ENCODE measurements at places on chromosomes 11 and 22.

DNA sequence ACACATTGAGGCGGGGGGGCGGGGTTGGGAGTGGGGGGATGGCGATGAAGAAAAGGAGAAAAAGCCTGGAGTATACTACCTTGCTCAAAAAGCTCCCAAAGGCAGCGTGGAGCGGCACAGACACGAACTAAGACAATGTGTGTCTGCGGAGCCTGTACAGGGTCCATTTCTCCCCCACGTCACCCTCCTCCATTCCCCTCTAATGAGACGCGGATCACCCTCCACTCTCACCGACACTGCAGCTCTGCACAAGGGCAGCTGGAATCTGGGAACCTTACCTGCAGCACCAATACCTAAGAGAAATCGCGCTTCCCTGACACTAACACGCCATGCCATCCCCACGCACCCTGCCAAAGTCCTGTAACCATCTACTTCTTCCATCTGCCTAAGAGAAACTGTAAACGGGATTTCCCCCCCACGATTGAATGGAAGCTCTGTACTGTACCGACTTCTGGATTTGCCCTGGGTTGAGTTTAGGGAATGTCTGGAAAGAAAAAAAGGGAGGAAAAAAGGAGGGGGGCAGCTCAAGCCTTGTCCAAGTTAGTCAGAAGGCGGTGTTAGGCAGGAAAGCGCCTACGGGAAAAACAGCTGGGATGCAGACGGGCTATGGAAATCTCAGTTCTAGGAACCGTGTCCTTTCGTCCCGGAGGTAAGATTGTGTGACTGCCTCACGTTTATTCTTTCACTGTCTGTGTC is 125.7 kb upstream of the C11orf58 start:
- no peak overlapping the region for H3K27ac ChIP-seq
- DNase-seq = no peak
- H3K27me3 ChIP-seq = peaks cover 5% of the 10 kb centered on the region
- peak overlapping the region; percentile 51 for H3K4me3 ChIP-seq

DNA sequence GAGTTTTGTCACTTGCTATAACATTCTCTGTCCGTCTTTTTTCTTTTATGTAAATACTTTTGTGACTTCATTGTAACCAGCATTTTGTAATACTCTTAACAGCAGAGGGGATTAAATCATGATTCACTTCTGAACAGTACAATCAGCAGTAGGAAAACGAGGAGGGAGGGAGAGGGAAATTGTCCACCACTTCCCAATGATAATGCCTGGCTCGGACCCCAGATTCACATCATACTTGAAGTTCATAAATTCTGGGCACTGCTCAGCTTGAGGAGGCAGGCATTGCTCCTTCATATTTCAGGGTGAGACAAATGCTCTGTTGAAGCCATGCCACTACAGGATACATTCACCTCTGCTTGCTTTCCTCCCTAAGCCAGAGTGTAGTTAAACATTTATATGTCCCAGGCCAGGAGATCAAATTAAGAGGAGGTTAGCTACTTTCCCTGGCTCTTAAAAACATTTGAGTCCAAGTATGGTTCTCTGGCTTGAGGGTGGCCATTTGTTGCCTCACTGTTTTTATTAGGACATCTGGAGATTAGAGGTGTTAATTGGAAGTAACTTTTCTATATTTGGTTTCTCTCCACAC is 129.0 kb upstream of the LDLRAD3 start:
- H3K27me3 ChIP-seq = no peaks in the 10 kb centered on the region
- no peak for DNase-seq
- H3K27ac ChIP-seq = no peak overlapping the region

DNA sequence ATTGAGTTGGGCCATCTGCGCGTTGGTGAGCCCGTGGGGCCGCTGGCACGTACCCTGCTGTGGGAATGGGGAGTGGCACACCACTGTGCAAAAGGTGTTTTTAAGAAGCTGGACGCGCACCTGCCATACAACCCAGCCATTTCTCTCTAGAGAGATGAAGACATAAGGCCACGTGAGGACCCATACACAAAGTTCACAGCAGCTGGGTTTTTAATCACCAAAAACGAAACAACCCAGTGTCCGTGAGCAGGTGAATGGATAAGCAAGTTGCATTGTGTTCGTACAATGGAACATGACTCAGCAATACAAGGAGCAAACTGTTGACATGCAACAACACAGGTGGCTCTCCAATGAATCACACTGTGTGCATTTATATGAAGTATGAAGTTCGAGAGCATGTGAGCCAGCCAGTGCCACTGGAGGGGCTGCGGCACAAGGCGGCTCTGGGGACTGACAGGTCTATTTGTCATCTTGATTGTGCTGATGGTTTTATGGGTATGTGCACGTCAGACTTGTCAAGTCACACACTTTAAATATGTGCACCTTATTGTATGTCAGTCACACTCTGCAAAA is 30.6 kb upstream of the PANX2 start:
- H3K36me3 ChIP-seq = no peaks in the 10 kb centered on the region
- no peak for DNase-seq
- peaks cover 3% of the 10 kb centered on the region for H3K4me1 ChIP-seq

- no peaks in the 10 kb centered on the region for H3K36me3 ChIP-seq
- DNase-seq = no peak
- no peaks in the 10 kb centered on the region for H3K4me1 ChIP-seq
- H3K27me3 ChIP-seq = no peaks in the 10 kb centered on the region
Observed at GRCh38 chr22:49734390-49734789, 93.3 kb downstream of the BRD1 start.

DNA sequence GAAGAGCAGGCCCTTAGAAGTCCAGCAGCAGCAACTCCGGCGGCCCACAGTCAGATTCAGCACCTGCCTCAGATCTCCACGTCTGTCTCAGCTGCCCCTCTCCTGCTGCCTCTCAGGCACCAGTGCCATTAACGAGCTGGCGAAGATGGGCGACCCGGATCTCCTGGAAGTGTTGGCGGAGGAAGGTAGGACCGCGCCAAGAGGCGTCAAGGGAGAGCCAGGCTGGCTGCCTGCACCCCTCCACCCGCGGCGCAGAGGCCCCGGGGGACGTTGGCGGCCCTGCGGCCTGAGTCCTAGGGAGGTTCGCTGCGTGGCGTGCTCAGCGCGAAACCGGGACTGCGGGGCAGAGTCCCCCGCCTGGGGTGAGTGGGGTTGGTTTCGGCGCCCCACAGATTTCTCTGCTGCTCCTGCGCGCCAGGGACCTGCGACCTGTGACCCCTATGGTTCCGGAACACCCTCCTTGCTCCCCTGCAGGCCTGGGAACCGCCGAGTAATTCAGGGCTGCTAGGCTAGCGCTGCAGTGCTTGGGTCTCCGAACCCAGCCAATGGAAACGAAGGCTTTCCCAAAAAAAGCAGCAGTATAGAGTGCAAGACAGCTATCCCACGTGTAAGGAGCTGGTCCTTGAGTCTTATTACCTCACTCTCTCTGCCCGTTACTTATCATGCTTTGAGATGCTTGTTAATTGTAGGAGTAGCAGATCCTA is 615 bp downstream of the ANO5 start:
- DNase-seq = no peak
- no peaks in the 10 kb centered on the region for H3K4me1 ChIP-seq
- H3K4me3 ChIP-seq = peak overlapping the region; percentile 66

GRCh38 chr11:80155412-80156017 is 714.7 kb upstream of the TENM4 start:
- no peak overlapping the region for H3K27ac ChIP-seq
- DNase-seq = no peak
- H3K27me3 ChIP-seq = no peaks in the 10 kb centered on the region
- H3K36me3 ChIP-seq = no peaks in the 10 kb centered on the region

GRCh38 chr22:16831257-16831656 is 6.0 kb upstream of the XKR3 start:
- no peaks in the 10 kb centered on the region for H3K4me1 ChIP-seq
- no peak overlapping the region for H3K27ac ChIP-seq

DNA sequence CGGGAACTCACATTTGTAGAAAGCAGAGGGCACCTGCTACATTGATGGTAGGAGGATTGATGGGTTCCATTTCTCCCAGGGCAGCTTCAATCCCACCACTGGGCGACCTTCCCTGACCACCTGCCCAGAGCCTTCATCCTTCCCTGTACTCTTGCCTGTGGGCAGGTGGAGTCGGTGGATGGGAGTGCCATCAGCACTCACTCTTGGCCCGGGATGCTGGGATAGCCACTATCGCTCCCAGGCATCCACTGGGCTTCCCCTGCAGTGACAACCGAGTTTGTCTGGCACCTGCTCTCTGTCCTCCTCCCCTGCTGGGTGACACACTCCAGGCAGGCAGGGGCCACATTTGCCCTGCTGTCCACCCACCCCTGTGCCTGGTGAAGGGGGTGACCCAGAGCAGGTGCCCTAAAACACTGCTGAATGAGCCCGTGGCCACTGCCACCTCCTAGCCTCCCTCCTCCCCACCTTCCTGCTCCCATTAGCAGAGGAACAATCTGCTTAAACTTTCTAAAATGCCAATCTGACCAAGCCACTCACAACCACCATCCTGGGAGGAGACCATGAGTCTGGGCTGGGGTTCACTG is 604.7 kb downstream of the TBC1D22A start:
- H3K4me1 ChIP-seq = no peaks in the 10 kb centered on the region
- H3K27me3 ChIP-seq = no peaks in the 10 kb centered on the region

DNA sequence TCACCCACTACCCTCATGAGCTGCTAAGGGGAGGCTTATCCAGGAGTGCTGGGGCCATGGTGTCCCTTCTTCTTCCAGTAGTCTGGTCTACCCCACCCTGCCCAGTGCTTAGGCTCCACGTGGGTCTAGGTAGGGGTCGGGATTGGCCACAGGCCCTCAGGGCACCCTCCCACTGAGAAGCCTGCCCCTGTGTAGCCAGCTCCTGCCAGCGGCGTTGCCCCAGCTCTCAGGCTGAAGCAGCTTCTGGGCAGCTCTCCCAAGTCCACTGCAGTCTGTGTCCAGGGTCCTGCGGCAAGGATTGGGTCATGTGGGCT is 24.0 kb upstream of the RIC3 start:
- no peak overlapping the region for H3K4me3 ChIP-seq
- no peaks in the 10 kb centered on the region for H3K36me3 ChIP-seq
- DNase-seq = no peak

DNA sequence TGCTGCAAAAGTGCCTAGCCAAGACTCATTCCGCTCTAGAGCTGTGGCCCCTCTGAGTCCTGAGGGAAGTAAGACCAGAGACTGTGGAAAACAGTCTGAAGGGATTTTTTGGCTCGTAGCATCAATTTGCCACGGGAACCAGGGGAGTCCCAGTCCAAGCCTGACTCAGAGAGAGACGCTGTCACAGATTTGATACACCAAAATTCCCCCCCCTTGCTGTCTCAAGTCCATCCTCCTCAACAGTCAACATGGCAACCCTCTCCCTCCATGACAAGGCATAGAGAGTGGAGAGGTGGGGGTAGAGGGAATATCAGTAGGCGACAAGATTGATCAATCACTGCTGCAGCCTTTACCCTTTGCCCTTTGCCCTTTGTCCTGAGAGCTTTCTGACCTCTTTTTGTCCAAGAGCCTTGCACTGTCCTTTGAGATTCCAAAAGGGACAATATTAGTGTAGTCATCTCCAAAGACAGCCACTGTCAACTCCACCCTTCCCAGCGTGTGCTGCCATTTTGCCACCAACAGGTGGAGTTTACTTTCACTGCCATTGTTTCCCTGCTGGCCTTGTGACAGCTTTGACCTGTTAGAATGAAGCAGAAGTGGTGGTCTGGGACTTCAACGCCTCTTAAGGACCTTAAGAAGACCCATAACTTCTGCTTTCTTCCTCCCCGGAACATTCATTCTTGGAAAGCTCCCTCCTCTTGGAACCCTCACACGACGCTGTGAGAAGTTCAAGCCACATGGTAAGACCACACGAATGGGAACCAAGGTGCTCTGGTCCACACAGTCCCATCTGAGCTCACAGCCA is 7.3 kb downstream of the SLC15A3 start:
- H3K27ac ChIP-seq = no peak overlapping the region
- peaks cover 30% of the 10 kb centered on the region for H3K36me3 ChIP-seq
- no peak for DNase-seq
- no peak overlapping the region for H3K4me3 ChIP-seq

DNA sequence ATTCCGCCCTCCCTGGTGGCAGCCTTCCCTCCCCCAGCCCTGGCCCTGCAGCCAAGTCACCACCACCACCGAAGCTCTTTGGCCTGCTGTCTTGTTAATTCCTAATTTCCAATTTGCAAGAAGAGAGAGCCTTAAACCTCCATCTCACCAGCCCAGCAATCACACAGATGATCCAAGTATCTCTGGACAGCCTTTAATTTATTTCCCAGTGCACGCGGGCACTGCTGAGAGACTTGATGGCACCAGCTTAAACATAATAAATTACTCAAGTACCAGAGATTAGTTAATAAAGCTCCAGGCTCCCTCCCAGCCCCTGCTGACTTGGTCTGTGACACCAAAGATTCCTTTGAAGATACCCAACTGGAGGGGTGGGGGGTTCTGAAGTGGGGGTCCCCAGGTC is 494.7 kb downstream of the BUD13 start:
- no peak overlapping the region for H3K27ac ChIP-seq
- DNase-seq = no peak
- H3K27me3 ChIP-seq = no peaks in the 10 kb centered on the region

DNA sequence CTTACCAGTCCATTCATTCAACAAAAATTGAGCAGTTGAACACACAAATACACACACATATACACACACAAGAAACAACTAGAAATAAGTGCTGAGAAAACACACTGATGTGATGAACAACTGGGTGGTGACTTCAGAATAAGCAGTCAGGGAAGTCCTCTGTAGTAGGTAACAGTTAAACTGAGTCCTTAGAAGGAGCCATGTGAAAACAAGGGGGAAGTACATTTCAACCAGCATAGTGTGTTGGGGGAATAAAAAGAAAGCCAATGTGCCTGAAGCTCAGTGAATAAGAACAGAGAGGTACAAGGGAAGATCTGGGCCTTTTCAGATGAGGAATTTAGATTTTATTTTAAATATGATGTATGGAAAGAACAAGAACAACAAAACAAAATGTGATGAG is 6.8 kb upstream of the TMEM123 start:
- no peaks in the 10 kb centered on the region for H3K4me1 ChIP-seq
- H3K4me3 ChIP-seq = no peak overlapping the region
- no peaks in the 10 kb centered on the region for H3K36me3 ChIP-seq
- DNase-seq = no peak

DNA sequence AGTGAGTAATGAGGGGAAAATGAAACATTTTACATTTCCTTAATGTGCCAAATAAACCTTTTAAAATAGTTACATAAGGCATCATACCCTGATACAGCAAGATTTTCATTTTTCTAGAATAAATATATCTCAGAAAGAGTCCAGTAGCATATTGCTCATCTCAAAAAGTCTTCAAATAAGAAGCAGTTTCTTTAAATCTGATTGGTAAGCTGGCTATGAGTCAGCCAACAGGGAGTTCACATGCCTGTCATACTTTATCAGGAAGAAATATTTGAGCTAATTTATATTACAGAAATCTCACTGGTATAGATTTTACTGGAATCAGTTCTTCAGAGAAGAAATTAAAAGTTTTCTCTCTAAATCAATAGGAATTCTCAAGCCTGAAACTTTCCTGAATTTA is 258.1 kb downstream of the C11orf87 start:
- no peak overlapping the region for H3K4me3 ChIP-seq
- H3K4me1 ChIP-seq = no peaks in the 10 kb centered on the region
- no peaks in the 10 kb centered on the region for H3K27me3 ChIP-seq
- no peak for DNase-seq
- H3K36me3 ChIP-seq = no peaks in the 10 kb centered on the region
